AG20443 (cell line): ENCODE measurements at places on chromosomes 16 and 17.
A peak's percentile ranks its signal among the peaks of the same experiment; 100 is the strongest.

DNA sequence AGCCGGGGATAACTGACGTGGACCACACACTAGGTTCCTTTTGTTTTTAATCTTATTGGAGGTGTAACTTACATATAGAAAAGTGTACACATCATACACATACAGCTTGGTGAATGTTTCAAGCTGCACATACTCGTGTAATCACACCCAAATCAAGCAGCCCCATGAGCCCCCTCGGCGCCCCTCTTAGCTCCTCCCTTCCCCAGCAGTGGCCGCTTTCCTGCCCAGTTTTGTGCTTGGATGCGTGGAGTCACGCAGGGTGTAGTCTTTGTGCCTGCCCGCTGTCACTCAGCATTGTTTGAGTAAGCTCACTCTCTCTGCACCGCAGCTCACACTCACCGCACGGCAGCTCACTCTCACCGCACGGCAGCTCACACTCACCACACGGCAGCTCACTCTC is 151.7 kb upstream of the CHMP6 start:
- no peak for DNase-seq

GRCh38 chr17:79786930-79787643 is 9.1 kb downstream of the CBX2 start:
- no peak for DNase-seq

DNA sequence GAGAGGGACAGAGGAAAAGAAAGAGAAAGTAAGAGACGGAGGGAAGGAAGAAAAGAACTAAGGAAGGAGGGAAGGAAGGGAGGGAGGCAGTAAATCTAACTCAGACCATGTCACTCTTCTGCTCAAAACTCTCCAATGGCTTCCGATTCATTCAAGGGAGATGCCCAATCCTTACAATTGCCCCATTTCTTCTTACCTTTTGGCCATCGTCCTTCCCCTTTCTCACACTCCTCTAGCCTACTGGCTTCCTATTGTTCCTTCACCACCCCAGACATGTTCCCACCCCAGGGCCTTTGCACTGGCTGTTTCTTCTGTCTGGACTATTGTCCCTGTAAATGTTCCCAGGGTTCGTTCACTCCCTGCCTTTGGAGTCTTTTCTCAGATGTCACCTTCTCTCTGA is 72.3 kb downstream of the TOX3 start:
- DNase-seq: no peak

- no peak for DNase-seq
These were observed 3.5 kb downstream of the SPDYE4 start for GRCh38 chr17:8754890-8755289.

DNA sequence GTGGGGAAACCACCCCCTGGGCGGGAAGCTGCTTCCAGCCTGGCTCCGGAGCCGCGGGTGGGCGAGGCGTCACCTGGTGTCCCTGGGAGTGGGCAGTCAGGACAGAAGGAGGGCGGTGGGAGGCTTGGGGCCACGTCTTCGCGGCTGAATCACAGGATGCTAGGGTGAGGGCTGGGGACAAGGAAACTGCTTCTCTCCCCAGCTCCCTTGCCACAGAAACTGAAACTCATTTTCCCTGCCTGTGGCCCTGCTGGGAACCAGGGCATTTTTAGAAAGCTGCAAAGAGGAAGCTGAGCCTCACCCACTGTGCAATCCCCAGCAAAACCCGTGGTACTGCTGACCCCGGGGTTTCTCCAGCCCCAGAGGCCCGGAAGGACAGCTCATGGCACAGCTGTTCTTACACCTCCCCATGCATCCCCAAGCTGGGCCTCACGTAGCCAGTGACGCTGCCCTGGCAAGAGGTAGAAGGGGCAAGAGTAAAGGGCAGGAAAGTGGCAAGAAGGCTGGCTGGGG is 8.2 kb downstream of the RHBDF2 start:
- peak; percentile 80 for DNase-seq

DNA sequence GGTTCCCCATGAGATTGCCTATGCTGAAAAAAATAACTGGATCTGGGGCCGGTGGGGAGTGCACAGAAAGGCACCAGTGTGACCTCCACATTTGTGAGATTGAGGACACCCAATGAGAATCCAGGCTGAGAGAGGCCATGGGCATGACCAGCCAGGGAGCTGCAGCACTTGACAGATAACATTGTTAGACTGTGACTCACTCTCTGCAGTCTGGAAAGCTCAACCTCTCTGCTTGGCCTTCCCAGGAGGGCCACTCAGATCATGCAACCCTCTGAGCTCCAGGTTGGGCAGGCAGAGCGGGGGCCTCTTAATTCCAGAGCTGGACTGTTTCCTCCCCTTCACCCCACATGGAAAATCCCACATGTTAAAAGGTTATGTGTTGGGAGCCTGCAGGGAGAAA is 30.1 kb downstream of the FZD2 start:
- DNase-seq: peak; percentile 93

DNA sequence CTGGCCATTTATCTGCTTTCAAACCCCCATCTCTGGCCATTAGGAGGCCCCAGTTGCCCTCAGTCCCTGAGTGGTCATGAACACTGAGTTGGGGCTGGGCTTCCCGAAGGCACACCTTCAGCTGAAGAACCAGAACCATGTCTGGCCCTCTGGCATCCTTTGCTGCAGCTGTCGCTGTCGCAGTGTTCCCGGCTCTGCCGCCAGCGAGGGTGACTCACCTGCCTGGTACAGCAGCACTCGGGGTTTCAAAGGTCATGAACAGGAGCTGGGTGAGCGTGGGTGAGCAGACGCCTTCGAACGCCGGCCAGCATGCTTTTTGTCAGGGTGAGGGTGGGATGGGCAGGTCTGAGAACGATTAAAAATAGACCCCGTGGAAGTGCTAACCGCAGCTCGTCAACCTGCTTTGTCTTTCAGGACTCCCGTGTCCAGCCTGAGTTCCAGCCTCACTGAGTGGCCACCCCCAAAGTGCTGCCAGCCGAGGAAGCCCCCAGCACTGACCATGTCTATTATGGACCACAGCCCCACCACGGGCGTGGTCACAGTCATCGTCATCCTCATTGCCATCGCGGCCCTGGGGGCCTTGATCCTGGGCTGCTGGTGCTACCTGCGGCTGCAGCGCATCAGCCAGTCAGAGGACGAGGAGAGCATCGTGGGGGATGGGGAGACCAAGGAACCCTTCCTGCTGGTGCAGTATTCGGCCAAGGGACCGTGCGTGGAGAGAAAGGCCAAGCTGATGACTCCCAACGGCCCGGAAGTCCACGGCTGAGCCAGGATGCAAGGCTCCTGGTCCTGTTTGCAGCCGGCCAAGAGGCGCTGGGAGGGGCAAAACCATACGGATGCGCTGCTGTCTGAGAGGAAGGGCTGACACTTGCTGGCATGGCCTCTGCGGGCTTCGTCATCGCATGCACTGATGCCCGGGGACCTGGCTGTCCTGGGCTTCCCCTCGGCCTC is 7.6 kb downstream of the SNN start:
- no peak for DNase-seq

- DNase-seq: no peak
These were observed 435.0 kb downstream of the MAF start for GRCh38 chr16:79165506-79165905.

DNA sequence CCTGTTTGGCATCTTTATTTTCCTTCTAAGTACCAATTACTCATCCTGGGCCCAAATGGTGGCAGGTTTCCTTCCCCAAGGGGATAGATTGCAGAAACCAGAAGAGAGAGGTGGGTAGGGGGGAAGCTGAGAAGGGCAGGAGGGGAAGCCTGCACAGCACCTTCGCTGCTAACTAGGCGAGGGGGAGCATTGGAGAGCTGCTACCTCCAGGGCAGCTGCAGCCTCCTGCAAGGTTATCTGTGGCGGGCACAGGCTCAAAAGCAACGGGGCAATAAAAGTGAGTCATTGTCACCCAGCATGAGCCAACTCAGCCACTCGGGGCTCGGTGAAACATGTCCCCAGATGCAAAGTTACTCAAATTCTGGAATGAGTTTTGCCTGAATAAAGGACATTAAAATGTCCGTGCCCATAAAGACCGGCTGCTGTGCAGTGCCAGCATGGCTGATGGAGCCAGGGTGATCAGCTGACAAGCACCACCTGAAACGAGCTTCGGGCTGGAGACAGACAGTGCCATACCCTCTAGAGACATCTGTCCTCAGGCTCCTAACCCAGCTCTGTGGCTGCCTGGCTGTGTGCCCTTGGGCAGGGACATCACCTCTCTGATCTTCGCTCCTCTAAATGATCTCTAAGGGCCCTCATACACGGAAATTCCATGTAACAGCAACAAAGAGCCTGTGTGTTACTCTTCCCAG is 68.1 kb upstream of the GRIN2A start:
- no peak for DNase-seq

GRCh38 chr17:81664051-81664470 is 2.3 kb downstream of the OXLD1 start:
- DNase-seq: no peak

GRCh38 chr17:28514561-28515002 is 8.4 kb downstream of the FOXN1 start:
- no peak for DNase-seq
